NCI-H2081 treated with DMSO at 0.1 percent for 48 hours (cell line): ENCODE measurements at places on chromosomes 1 and 21.

DNA sequence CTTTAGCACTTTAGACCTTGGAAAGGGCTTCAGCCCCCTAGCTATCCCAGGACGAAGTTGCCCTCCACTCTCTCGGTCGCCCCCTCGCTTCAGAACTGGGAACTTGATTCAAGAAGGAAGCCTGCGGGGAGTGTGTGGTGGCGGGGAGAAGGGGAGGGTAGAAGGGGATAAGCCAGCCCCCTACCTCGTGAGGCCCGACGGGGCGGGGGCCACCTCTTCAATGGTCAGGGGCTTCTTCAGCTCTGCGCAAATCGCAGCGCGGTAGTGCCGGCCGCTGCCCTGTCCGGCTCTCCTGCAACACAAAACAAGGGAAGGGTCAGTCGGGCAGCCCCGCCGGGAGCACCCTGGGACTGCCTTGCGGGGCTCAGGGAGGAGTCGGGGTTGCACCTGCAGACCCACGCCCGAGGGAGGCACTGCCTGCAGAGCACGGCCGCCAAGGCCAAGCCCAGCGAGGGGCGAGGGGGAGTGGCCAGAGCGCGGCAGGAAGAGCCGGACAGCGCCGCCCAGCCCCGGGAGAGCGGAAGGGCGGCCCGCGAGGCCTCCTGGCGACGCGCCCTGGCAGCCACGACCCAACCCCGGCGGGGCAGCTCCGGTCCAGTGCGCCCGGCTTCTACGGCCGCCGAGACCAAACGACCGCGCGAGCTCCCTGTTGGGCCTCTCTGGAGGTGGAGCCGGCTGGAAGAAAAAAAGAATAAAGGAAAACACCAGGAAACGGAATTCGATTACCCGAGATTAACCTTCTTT is 56.2 kb upstream of the RASAL2 start:
- no peak for DNase-seq

- no peak for DNase-seq
Measured at GRCh38 chr1:110058591-110058990, 11.9 kb downstream of the ALX3 start.

- no peak for DNase-seq
Measured at GRCh38 chr1:113940365-113941244, 11.5 kb downstream of the HIPK1 start.

DNA sequence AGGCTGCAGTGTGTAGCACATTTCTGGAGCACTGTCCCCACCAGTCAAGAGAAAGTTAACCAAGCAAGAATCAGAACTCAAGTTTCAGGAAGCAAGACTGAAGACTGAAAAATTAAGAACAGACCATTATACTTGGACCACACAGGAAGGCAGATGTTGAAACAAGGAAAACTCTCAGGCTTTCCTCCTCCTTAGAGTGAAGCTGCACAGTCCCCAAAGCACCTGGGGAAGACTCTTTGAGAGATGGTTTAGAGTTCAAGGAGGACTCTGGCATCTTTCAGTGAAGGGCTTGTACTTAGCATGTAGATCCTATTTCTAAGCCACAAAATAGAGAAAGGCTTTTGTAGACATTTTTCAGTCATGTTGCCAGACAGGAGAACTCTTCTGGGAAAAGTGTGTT is 113.7 kb upstream of the KCTD3 start:
- DNase-seq: no peak
